ENCODE measurements at places on chromosomes 6 and 20.
A peak's percentile ranks its signal among the peaks of the same experiment; 100 is the strongest.

DNA sequence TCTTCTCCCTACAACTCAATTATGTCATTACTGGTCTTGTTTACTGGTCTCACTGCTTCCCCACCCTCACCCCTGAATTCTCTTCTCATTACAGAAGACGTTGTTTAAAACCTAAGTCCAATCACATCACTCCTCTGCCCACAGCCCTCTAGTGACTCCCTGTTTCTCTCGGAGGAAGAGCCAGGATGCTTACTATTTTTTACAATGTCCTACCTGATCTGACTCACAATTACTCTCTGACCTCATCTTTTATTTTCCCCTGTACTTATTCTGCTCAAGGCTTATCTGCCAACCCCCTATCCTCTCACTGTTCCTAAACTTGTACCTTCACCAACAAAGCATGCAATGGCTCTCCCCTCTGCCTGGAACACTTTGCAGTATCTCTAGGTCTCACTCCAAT is 400.4 kb upstream of the PTCHD4 start:
- no peak for DNase-seq

DNA sequence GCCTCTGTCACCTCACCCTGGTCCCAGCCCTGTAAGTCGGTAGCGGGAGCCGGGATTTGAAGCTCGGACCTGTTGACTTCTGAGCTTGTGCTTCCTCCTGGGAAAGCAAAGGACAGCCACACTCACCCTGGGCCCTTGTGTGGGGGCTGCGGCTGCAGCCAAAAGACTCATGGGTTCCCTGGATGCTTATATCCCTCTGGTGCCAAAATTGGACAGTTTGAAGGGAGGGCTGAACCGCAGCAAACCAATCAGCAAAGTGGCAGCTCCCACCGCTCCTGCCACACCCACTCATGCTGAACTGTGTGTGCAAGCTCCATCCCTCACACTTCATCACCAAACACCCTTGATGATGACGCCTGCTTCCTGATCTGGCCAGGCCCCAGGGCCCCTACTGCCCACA is 3.9 kb upstream of the CCN5 start:
- peak; percentile 35 for DNase-seq

GRCh38 chr6:75206576-75207342 is 906 bp upstream of the COL12A1 start:
- peak; percentile 71 for DNase-seq

- DNase-seq = no peak
Observed at GRCh38 chr6:118017301-118017848, 110.3 kb downstream of the SLC35F1 start.

DNA sequence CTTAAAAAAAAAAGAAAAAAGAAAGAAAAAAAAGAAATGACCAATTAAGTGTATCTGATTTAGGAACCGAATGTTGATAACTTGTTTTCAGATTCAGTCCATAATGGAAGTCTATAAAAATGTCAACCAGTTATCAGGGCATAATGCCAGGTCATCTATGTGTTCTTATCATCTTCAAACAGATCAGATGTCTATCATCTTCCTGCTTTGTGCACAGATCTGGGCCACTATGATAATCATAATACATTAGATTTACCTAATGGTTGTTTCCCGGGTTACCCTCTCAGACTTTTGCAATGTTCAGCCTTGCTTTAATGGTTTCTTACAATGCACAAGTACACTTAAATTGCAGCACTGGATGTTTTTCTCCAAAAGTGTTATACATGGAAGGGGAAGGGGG is 100.6 kb downstream of the NKAIN2 start:
- DNase-seq = no peak

DNA sequence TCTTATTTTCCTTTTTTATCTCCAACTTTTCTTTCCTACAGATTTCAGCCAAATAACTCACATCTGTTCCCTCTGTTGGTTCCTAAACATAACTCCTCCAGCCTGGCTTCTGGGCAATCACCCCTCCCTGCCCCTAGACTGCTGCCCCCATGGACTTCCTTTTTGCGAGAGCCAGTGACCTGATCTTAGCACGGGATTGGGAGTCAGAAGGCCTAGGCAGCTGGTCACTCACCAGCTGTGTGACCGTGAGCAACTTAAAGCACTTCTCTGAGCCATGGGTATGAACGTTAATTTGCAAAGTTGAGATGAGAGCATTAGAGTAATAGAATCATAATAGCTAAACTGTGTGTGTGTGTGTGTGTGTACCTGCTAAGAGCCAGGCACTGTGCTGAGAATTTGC is 4.5 kb upstream of the MMP9 start:
- no peak for DNase-seq

DNA sequence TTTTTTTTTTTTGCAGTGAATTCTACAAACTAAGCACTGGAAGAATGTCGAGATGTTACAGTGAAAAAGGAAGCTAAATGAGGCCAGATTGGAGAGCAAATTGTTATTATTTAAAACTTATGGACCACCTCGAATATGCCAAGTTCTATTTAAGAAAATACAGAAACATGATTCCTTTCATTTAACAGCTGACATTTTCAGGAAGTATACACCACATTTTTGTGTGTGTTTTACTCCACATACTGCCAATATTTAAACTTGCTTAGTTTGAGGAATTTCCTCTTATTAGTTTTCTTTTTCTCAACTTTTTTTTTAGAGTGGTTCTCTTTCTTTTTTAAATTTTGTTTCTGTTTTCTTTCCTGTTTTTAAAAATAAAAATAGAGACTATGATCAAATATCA is 37.0 kb upstream of the GCLC start:
- peak; percentile 6 for DNase-seq

GRCh38 chr20:2086177-2086979 is 15.2 kb upstream of the STK35 start:
- DNase-seq = peak; percentile 26

- DNase-seq = peak; percentile 80
Observed at GRCh38 chr6:105992315-105992961, 93.7 kb upstream of the PRDM1 start.

DNA sequence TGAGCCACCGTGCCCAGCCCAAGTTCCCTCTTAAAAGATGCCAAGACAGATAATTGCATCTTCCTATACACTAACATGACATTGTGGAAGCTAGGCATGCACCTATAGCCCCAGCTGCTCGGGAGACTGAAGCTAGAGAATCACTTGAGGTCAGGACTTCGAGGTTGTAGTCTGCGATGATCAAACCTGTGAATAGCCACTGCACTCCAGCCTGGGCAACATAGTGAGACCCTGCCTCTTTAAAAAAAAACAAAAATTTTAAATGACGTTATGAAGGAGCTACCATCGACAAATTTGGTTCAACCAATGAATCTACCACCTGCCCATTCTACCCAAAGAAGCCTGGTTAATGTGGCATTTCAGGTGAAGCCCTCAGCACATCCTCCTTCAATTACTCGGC is 80.7 kb downstream of the TBC1D7 start:
- no peak for DNase-seq

DNA sequence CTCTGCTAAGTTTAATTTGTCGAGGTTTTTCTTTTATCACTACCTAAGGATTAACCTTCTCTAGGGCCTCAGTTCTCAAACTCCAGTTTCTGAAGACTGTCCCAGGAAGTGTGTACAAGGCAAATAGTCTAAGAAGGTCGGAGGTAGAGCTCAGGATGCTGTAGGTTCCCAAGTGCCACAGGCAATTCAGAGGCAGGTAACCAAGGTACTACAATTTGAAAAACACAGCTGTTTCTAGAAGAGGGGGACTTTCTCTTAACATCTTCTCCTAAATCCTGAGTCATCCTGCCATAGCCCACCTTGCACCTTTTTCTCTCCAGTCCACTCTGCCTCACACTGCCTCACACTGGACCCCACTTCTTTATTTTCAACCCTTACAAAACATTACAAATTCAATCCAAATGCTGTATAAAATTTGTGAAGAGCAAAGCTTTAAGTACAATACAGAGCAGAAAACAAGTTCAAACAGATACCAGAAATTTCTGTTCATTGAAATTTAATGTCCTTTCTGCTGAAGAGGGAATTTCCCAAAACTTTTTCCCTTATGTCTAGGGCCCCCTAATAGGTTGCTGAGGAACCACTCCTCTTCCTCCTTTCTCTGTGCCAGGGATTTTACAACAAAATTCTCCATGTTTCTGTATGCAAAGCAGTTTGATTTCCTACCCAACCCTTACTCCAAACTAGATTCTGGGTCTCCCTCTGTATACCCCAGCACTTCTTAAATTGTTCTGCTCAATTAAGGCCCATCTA is 43.0 kb downstream of the FRK start:
- DNase-seq = no peak
